Articular chondrocyte of knee joint (primary cell): ENCODE measurements at places on chromosomes 6 and 20. TPM values are rescaled to one million over a fixed set of nuclear protein-coding genes. Genes with fewer than 3 reads are reported as not detected.

Gene NKX2-2
- total RNA-seq = not detected in 2 replicates

Gene SUN5
- not detected in 2 replicates for total RNA-seq

Gene MACROD2
- 2.1 and 2.4 TPM in 2 replicates for total RNA-seq

Gene RIPPLY2
- total RNA-seq = under 0.01 and 0.43 TPM in 2 replicates

Gene EYS
- under 0.01 TPM in 2 replicates for total RNA-seq

Gene JPH2
- 0.22 and 0.52 TPM in 2 replicates for total RNA-seq

Gene PARD6B
- total RNA-seq = 0.52 and 0.97 TPM in 2 replicates

Gene FAM162B
- total RNA-seq = not detected in 2 replicates

Gene IER3
- 17.0 and 54.6 TPM in 2 replicates for total RNA-seq

Gene VPS52
- total RNA-seq = 42.2 and 44.6 TPM in 2 replicates

Gene OXT
- not detected in 2 replicates for total RNA-seq

Gene DSN1
- total RNA-seq = 10.6 and 19.9 TPM in 2 replicates

Gene DNMT3B
- 1.8 and 2.0 TPM in 2 replicates for total RNA-seq

Gene TPBG
- total RNA-seq = 34.9 and 35.9 TPM in 2 replicates

Gene ZNF337
- total RNA-seq = 8.4 and 14.1 TPM in 2 replicates

Gene CYP24A1
- total RNA-seq = 0.26 and 0.43 TPM in 2 replicates

Gene NELFCD
- 33.8 and 42.6 TPM in 2 replicates for total RNA-seq

Gene GHRH
- not detected in 2 replicates for total RNA-seq

Gene KIF25
- not detected in 2 replicates for total RNA-seq

Gene ANKEF1
- 1.4 and 1.9 TPM in 2 replicates for total RNA-seq

Gene KCNQ5
- 11.9 and 55.2 TPM in 2 replicates for total RNA-seq

Gene ADGRF4
- total RNA-seq = under 0.01 TPM in 1 of 2 replicates, not detected in the other

Gene PNRC1
- 113 and 121 TPM in 2 replicates for total RNA-seq

Gene LST1
- total RNA-seq = not detected in 2 replicates

Gene C4A
- total RNA-seq = 4.0 and 8.2 TPM in 2 replicates

Gene ACTL10
- 1.7 and 2.1 TPM in 2 replicates for total RNA-seq

Gene FYN
- 254 and 279 TPM in 2 replicates for total RNA-seq

Gene FLRT3
- 0.13 and 0.32 TPM in 2 replicates for total RNA-seq

Gene PRND
- not detected in 2 replicates for total RNA-seq

Gene CGA
- not detected in 2 replicates for total RNA-seq

Gene IL17A
- total RNA-seq = not detected in 2 replicates

Gene HSF2
- 17.0 and 23.6 TPM in 2 replicates for total RNA-seq

Gene ZSCAN23
- total RNA-seq = 2.5 and 5.9 TPM in 2 replicates

Gene CCM2L
- total RNA-seq = not detected in 2 replicates

Gene PTPRK
- 47.6 and 59.2 TPM in 2 replicates for total RNA-seq

Gene TRAPPC3L
- total RNA-seq = 0.11 and 0.13 TPM in 2 replicates

Gene SLC52A3
- not detected in 2 replicates for total RNA-seq

Gene SIRPG
- not detected in 2 replicates for total RNA-seq

Gene SGK2
- total RNA-seq = 0.52 and 1.4 TPM in 2 replicates

Gene CNR1
- total RNA-seq = under 0.01 and 0.11 TPM in 2 replicates

Gene SLPI
- total RNA-seq = 11.7 and 12.4 TPM in 2 replicates

Gene LGSN
- total RNA-seq = not detected in 2 replicates

Gene DOK5
- 22.9 and 31.6 TPM in 2 replicates for total RNA-seq

Gene TMEM14A
- 36.3 and 42.8 TPM in 2 replicates for total RNA-seq

Gene HLA-DQB1
- total RNA-seq = 0.32 TPM in 1 of 2 replicates, not detected in the other

Gene MCHR2
- not detected in 2 replicates for total RNA-seq

Gene SOX18
- 0.22 TPM in 1 of 2 replicates, not detected in the other for total RNA-seq

Gene SLC22A2
- total RNA-seq = 0.11 TPM in 1 of 2 replicates, not detected in the other

Gene VARS2
- total RNA-seq = 10.8 and 14.5 TPM in 2 replicates

Gene PRIM2
- 194 and 219 TPM in 2 replicates for total RNA-seq
